ENCODE measurements at places on chromosomes 16 and 17. TPM values are rescaled to one million over a fixed set of nuclear protein-coding genes. Genes with fewer than 3 reads are reported as not detected.

DNA sequence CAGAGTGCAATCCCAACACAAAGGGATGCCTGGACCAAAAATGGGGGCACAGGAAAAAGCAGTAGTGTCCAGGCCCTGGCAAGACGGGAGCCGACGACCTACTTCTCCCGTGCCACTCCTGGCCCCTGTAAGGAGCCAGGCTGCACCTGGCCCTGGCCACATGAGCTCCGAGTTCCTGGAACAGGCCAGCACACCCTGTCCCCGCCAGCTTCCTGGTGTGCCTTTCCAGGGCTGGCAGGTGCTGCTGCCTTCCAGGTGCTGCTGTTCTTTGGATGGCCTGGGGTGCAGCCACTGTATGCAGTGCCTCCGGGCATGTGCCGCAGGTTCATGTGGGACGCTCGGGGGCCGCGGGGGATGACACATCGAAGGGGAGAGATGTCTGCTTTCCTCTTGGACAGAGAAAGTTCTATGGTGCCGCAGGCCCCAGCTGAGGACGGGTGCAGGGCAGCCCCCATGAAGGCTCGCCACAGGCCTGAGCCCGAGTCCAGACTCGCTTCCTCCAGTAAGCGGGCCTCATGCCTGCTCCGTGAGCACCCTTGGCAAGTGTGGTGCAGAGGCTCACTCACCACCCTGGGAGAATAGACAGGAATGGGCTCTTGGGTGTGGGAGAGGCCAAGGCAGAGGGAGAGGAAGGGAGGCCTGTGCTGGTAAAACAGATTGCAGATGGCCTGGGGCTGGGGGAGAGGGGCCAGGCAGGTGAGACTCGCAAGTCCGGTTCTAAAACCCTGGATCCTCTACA lies 54.7 kb upstream of the FASN start:
- H3K4me1 ChIP-seq = peaks cover 4% of the 10 kb centered on the region
- no peak for DNase-seq
- H3K4me3 ChIP-seq = no peak overlapping the region
- no peak overlapping the region for H3K27ac ChIP-seq
- no peaks in the 10 kb centered on the region for H3K36me3 ChIP-seq

DNA sequence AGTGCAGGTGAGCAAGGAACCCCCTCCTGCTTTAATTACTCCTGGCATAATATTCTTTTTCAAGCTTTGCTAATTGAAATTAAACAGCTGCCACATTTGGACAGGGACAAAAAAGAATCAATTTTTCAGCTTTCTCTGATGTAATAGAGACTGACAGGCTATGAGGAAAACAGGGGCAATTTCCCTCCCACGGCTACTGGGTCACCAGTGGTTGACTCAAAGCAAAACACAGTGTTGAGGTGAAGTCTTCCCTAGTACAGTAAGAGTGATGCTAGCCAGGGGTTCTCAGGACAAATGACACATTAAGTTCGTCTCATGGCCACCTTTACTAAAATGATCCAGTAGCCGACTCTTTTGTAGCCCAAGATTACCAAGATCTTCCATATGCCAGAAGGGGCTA lies 38.6 kb upstream of the PMFBP1 start:
- H3K27me3 ChIP-seq = no peaks in the 10 kb centered on the region
- DNase-seq = no peak
- no peak overlapping the region for H3K4me3 ChIP-seq
- H3K4me1 ChIP-seq = peaks cover 15% of the 10 kb centered on the region

GRCh38 chr16:20167323-20167722 lies 93.6 kb upstream of the GPR139 start:
- H3K27ac ChIP-seq = no peak overlapping the region
- no peaks in the 10 kb centered on the region for H3K4me1 ChIP-seq
- no peak overlapping the region for H3K4me3 ChIP-seq
- no peak for DNase-seq
- no peaks in the 10 kb centered on the region for H3K36me3 ChIP-seq

DNA sequence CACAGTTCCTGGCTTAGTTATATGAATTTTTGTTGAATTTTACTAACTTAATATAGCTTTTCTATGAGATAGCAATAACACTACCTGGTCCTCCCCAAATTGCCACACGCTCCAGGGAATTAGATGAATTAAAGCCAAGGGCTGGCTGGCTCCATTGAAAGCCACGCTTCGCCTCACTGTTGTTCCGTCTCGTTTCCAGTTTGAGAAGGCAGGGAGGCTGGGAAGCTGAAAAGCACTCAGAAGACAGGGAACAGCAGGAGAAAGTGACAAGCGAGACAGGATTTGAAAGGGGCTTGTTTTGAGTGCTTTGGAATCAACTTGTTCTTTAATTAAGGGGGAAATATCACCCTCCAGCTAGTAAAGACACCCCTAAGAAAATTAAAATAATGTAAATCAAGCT lies 425.3 kb downstream of the CA10 start:
- H3K4me1 ChIP-seq = no peaks in the 10 kb centered on the region
- H3K4me3 ChIP-seq = no peak overlapping the region
- DNase-seq = no peak
- no peak overlapping the region for H3K27ac ChIP-seq
- H3K27me3 ChIP-seq = no peaks in the 10 kb centered on the region
- H3K36me3 ChIP-seq = no peaks in the 10 kb centered on the region

Gene SDR42E2
- total RNA-seq = not detected

DNA sequence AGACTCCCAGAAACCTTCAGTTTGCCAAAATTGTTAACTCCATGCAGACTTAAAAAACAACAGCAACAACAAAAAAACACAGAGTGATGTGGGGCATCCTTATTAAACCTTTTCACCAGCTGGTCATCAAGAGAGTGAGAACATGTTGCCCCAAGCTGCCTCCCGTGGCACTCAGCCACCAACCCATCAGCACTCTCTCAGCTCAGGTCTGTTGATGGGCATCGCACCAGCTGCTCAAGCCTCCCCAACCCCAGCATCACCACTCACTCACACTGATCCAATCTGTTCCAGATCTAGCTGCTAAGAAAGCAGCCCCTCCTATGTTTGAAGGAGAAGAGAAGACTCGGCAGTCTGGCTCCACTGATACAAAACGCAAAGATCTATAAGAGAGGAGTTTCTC lies 46.8 kb downstream of the SLC39A11 start:
- peaks cover 7% of the 10 kb centered on the region for H3K36me3 ChIP-seq
- no peak overlapping the region for H3K4me3 ChIP-seq
- DNase-seq = no peak
- no peaks in the 10 kb centered on the region for H3K27me3 ChIP-seq

Gene CCDC57
- total RNA-seq = 40.7 TPM

Gene AURKB
- 17.3 TPM for total RNA-seq

DNA sequence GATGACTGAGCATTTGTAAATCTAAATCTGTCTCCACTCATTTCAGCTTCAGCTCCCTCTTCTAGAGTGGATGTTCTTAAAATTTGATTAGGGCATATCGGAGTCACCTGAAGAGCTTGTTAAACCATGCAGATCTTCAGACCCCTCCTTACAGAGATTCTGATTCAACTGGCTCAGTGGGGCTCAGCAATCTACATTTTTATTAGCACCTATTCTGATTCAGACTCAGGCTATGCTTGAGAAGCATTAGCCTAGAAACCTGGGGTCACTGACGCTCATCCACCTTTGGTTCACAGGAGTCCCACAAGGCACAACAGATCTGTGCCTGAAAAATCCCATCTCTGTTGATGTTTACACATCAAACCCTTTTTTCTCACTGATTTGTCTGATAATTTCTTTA lies 365.6 kb downstream of the GRIN2A start:
- H3K4me1 ChIP-seq = peaks cover 17% of the 10 kb centered on the region
- no peak overlapping the region for H3K27ac ChIP-seq
- H3K36me3 ChIP-seq = no peaks in the 10 kb centered on the region
- no peak for DNase-seq
- H3K27me3 ChIP-seq = no peaks in the 10 kb centered on the region

Gene MRPL45
- total RNA-seq = 34.0 TPM

- no peak overlapping the region for H3K27ac ChIP-seq
- no peak overlapping the region for H3K4me3 ChIP-seq
- no peaks in the 10 kb centered on the region for H3K36me3 ChIP-seq
Observed at GRCh38 chr16:10849736-10850477, 27.1 kb upstream of the CIITA start.

- DNase-seq = peak; percentile 30
- H3K27ac ChIP-seq = peak overlapping the region; percentile 29
- peaks cover 20% of the 10 kb centered on the region for H3K27me3 ChIP-seq
- peaks cover 24% of the 10 kb centered on the region for H3K4me1 ChIP-seq
Observed at GRCh38 chr16:627454-628239, 3.1 kb upstream of the WFIKKN1 start.

- H3K27me3 ChIP-seq = peaks cover 24% of the 10 kb centered on the region
- no peak for DNase-seq
- H3K4me3 ChIP-seq = peak overlapping the region; percentile 82
- H3K27ac ChIP-seq = peak overlapping the region; percentile 44
- H3K4me1 ChIP-seq = peaks cover 8% of the 10 kb centered on the region
Observed at GRCh38 chr17:7833011-7833794, 814 bp upstream of the KDM6B start.

Gene CES4A
- total RNA-seq = 3.6 TPM

Gene GAS7
- 2.0 TPM for total RNA-seq

DNA sequence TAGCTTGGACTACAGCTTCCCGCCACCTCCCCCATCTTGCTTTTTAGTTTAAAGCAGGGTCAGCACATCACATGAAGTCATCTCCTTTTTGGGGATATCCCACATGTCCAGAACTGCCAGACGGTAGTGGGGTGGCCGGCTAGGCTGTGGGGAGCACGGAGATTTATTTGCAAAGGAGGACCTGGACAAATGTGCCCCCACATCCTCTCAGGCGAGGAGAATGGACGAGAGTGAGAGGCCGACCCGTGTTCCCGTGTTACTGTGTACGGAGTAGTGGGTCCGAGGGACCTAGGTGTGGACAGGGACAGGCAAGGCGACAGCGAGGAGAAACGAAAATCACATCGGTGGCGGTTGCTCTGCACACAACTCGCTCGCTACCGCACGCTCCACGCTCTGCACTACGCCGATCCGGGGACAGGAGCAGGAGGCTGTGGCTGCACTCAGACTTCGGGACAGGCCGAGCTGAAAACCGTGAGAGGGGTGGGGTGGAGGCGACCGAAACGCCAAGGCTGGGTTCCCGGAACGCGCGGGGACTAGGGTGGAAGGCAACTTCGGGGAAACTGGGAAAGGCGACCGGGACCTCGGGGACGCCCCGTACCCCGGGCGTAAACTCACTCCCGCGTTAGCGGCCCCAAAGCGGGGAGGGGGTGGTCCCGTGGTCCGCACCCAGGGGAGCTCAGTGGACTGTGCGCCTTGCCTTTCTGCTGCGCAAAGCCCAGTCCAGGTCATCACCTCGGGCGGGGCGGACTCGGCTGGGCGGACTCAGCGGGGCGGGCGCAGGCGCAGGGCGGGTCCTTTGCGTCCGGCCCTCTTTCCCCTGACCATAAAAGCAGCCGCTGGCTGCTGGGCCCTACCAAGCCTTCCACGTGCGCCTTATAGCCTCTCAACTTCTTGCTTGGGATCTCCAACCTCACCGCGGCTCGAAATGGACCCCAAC lies at the start of gene MT1A:
TSS of gene MT1A (plus strand) at position 853 of the 937 bp plus-strand sequence. CDS start at position 926, 73 bp downstream.
- H3K36me3 ChIP-seq = no peaks in the 10 kb centered on the region
- H3K4me3 ChIP-seq = peak within 1 kb of the TSS; percentile 85
- DNase-seq = peak; percentile 66
- peaks cover 8% of the 10 kb centered on the region for H3K4me1 ChIP-seq
- no peak within 1 kb of the TSS for H3K27ac ChIP-seq
- peaks cover 52% of the 10 kb centered on the region for H3K27me3 ChIP-seq

Gene CD300LB
- not detected for total RNA-seq

Gene UNKL
- total RNA-seq = 30.7 TPM

- no peak overlapping the region for H3K27ac ChIP-seq
- H3K36me3 ChIP-seq = no peaks in the 10 kb centered on the region
- H3K27me3 ChIP-seq = no peaks in the 10 kb centered on the region
- no peak overlapping the region for H3K4me3 ChIP-seq
- DNase-seq = no peak
Observed at GRCh38 chr16:82535764-82536163, 91.0 kb upstream of the CDH13 start.

DNA sequence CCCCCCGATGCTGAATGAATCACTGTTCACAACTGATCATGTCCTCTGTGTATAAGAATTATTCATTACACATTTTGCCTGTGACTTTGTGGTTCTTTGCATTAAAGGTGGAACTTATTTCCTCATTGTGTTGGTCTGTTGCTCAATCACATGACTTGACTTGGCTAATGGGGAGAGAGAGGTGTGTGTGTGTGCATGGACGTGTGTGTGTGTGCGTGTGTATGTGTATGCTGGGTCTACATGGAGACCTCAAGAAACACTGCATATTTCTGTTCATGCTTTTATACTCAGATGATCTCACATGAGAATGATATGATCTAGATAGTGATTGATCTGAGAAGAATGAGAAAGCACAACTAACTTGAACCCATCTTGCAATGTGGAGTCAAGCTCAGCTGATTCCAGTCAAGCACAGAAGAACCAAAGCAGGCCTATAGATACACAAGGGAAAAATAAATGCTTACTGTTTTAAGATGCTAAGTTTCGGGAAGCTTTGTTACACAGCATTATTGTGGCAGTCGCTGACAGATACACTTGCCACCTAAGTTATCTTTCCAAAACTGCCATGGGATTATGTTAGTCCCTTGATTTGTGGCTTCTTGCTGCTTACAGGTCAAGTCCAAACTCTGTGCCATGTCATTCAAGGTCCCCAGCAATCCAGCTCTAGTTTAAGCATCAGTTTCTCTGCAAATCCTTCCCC lies 167.9 kb upstream of the ZFHX3 start:
- H3K4me1 ChIP-seq = peaks cover 6% of the 10 kb centered on the region
- H3K4me3 ChIP-seq = no peak overlapping the region
- H3K27me3 ChIP-seq = no peaks in the 10 kb centered on the region
- peaks cover 14% of the 10 kb centered on the region for H3K36me3 ChIP-seq
- no peak for DNase-seq

- no peaks in the 10 kb centered on the region for H3K4me1 ChIP-seq
- H3K4me3 ChIP-seq = no peak overlapping the region
- no peak overlapping the region for H3K27ac ChIP-seq
Observed at GRCh38 chr16:4561596-4561995, 5.5 kb downstream of the C16orf96 start.

- H3K4me1 ChIP-seq = peaks cover 5% of the 10 kb centered on the region
- H3K27me3 ChIP-seq = peaks cover 7% of the 10 kb centered on the region
- no peak for DNase-seq
- no peak overlapping the region for H3K27ac ChIP-seq
Observed at GRCh38 chr17:3768341-3768740, 32.6 kb downstream of the ITGAE start.

Measured in glutamatergic neuron (in vitro differentiated cells).